ENCODE measurements at places on chromosomes 11 and 22.

GRCh38 chr11:114762408-114762807, 84.1 kb downstream of the NXPE2 start:
- DNase-seq, result no peak

GRCh38 chr11:92589512-92589911, 364.9 kb downstream of the FAT3 start:
- DNase-seq, result no peak

- DNase-seq, result no peak
These were observed 431 bp downstream of the KMT2A start for GRCh38 chr11:118436639-118437207.

DNA sequence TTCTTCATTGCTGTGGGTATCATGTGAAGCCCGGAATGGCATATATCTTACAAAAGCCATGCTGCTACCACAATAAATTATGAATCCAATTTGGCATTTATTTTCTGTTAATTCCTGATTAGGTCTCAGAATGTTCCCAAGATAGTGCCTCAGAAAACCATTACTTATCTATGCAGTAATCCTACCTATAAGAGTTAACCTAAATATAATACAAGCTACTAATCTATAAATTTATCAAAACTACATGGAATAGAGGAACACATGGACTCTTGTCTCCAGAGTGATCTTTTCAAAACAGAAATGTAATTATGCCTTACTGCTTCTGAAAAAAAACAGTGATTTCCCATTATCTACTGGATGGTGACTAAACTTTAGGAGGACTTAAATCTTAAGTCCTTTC, 687.8 kb upstream of the ANO5 start:
- DNase-seq, result no peak

DNA sequence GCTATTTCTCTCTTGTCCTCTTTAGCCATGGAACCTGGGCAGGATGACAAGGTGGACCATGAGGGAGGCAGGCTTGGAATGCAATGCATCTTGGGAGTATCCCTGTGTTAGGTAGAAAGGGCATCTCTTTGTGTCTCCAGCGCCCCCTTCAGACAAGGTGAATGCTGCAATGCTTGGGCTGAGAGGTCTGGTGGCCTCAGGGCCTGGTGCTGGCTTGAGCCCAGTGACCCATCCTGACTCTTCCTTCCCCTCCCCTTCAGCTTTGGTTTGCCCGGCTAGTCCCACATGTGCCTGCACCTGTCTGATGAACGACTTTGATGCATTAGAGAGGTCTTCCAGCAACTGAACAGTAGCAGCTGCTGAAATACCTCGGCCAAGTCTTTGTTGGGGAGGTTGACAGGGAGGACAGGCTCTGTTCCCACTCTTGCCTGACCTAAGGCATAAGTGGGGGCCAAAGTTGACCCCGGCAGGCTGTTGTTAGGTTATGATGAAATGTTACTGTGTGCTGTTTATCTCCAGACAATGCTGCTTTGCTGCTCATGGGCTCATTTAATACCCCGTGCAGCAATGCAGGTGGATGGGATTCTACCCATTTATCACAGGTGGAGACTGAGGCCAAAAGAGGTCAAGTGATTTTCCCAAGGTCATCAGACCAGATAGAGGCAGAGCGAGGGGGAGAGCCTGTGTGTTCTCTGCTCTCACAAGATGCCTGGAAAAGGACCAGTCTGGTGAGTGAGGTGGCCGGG, 22.5 kb downstream of the MYO18B start:
- no peak for DNase-seq
